Regular cardiac myocyte (primary cell): ENCODE measurements at places on chromosomes 5 and 9. TPM values are rescaled to one million over a fixed set of nuclear protein-coding genes. Genes with fewer than 3 reads are reported as not detected.

Gene SPINK4
- not detected in 2 replicates for total RNA-seq

Gene WDR31
- 1.3 and 2.0 TPM in 2 replicates for total RNA-seq

Gene SLC46A2
- total RNA-seq = not detected in 2 replicates

Gene MEIKIN
- under 0.01 TPM in 1 of 2 replicates, not detected in the other for total RNA-seq

Gene FREM1
- not detected in 2 replicates for total RNA-seq

Gene WDR38
- not detected in 2 replicates for total RNA-seq

Gene ITK
- under 0.01 TPM in 1 of 2 replicates, not detected in the other for total RNA-seq

Gene PRUNE2
- total RNA-seq = 27.2 and 67.7 TPM in 2 replicates

Gene UBAC1
- total RNA-seq = 29.9 and 69.1 TPM in 2 replicates

Gene FOXD4L3
- total RNA-seq = under 0.01 and 0.28 TPM in 2 replicates

Gene AHRR
- 19.4 and 26.5 TPM in 2 replicates for total RNA-seq

Gene LRRC19
- total RNA-seq = not detected in 2 replicates

Gene FAM153A
- 0.56 TPM in 1 of 2 replicates, not detected in the other for total RNA-seq

Gene LOX
- total RNA-seq = 179 and 324 TPM in 2 replicates

Gene IFNA1
- not detected in 2 replicates for total RNA-seq

Gene FRMPD1
- not detected in 2 replicates for total RNA-seq

Gene MEGF10
- under 0.01 and 0.56 TPM in 2 replicates for total RNA-seq

Gene ADAMTSL1
- 38.6 and 63.1 TPM in 2 replicates for total RNA-seq

Gene SCGB3A2
- 0.85 TPM in 1 of 2 replicates, not detected in the other for total RNA-seq

Gene ACTBL2
- total RNA-seq = under 0.01 and 0.19 TPM in 2 replicates

Gene DNLZ
- 7.6 and 21.3 TPM in 2 replicates for total RNA-seq
